ENCODE measurements at places on chromosomes 2 and 18.

DNA sequence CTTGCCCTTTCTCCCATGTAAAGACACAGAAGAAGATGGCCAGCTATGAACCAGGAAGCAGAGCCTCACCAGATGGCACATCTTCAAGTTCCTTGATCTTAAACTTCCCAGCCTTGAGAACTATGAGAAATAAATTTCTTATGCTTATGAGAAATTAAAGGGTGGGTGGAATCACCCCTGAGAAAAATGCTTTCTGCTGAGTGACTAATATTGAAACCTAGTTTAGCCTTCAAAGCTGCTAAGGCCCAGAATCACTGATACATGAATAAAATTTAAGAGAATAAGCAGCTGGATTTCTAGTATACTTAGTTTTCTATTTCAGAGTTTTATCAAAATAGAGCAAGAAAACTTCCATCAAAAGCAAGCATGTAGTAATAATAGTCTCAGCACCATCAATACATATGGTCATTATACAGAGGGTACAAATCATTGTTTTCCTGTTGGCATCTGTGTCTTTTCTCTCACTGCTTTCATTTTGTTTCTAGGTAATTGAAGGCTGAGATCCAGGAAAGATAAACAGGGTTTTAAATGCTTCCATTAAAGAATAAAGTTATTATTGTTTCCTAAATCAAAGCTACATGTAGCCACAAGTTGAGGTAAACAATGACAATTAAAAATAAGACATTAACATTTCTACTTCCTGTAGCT is 53.3 kb upstream of the COL5A2 start:
- no peak for DNase-seq

DNA sequence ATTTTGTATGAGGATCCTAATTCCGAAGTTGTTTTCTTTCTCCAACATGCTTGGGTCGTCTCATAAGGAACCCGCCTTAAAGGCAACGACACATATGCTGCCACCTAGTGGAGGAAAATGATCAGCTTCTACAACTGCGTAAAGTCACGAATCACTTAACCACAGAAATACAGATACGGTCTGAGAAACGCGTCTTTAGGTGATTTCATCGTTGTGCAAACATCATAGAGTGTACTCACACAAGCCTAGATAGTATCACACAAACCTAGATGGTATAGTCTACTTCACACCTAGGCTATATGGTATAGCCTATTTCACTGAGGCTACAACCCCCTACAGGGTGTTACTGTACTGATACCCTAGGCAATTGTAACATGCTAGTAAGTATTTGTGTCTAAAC is 13.1 kb downstream of the GNLY start:
- peak; percentile 50 for DNase-seq

GRCh38 chr2:145555360-145555759 is 1035.4 kb upstream of the ZEB2 start:
- no peak for DNase-seq

DNA sequence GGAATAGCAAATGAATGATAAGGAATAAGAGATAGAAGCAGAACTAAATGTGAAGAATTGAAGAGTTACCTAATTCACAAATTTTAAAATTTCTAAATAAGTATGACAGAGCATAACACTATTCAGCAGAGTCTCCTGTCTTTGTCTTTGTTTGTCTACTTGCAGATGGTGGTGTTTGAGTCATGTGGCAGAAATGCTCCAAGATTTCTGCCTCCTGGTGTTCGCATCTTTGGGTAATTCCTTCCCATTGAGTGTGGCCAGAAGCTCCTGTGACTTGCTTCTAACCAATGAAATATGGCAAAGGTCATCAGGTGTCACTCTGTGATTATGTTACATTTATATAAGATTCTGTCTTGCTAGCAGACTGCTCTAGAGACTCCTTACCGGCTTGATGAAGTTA is 45.6 kb upstream of the GALNT3 start:
- DNase-seq: no peak

GRCh38 chr2:203683932-203684556 is 22.4 kb upstream of the CD28 start:
- DNase-seq: no peak

GRCh38 chr2:73822991-73823390 is 5.8 kb upstream of the STAMBP start:
- DNase-seq: no peak

- no peak for DNase-seq
These were observed 980 bp upstream of the PDE6D start for GRCh38 chr2:231781798-231782726.

GRCh38 chr2:171909266-171909665 is 13.0 kb upstream of the HAT1 start:
- DNase-seq: no peak

DNA sequence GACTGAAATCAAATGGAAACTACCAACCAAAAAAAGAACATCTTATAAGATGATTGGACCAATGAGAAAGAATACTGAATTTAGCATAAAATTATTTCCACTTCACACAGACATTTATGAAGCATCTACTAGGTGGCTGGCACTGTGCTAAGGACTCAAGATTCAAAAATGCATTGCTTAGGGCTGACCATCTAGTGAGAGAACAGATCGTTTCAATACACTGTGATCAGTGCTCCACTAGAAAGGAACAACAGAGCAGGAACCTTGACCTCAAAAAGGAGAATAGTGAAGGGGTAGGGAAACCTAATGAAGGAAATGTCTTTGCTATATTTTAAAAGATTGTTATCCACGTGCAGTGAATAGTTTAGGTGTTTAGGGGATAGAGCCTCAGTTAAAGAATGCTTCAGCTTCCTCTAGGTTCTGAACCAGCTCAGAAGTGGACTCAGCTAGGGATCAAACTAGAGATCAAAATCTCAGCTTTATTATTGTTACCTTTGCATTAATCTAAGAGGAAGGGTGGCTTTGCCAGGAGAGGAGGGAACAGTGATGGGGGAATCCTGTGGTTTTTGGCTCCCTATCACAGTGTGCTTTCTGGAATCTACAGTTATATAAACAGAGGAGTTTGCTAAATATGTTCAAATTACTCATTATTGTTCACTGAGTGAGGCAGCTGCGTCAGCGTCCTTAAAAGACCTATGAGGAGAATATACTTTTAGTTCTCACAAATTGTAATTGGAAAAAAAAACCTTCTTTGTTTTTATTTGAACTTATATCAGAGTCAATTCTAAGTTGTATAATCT is 16.2 kb upstream of the BBS5 start:
- DNase-seq: no peak

GRCh38 chr2:11968521-11968920 is 222.1 kb downstream of the LPIN1 start:
- DNase-seq: no peak

GRCh38 chr2:190119257-190119656 is 56.7 kb upstream of the MSTN start:
- no peak for DNase-seq

DNA sequence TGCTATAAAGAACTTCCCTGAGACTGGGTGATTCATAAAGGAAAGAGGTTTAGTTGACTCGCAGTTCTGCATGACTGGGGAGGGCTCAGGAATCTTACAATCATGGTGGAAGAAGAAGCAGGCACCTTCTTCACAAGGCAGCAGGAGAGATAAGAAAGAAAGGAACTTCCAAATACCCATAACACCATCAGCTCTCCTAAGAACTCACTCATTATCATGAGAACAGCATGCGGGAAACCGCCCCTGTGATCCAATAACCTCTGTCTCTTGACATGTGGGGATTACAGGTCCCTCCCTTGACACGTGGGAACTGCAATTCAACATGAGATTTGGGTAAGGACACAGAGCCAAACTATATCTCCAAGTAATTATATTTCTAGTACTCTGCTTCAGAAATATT is 163.8 kb upstream of the CDH20 start:
- DNase-seq: no peak

- DNase-seq: no peak
These were observed 188.6 kb downstream of the CD226 start for GRCh38 chr18:69759046-69759445.

- DNase-seq: no peak
These were observed 160.0 kb upstream of the GCFC2 start for GRCh38 chr2:75870651-75871137.

DNA sequence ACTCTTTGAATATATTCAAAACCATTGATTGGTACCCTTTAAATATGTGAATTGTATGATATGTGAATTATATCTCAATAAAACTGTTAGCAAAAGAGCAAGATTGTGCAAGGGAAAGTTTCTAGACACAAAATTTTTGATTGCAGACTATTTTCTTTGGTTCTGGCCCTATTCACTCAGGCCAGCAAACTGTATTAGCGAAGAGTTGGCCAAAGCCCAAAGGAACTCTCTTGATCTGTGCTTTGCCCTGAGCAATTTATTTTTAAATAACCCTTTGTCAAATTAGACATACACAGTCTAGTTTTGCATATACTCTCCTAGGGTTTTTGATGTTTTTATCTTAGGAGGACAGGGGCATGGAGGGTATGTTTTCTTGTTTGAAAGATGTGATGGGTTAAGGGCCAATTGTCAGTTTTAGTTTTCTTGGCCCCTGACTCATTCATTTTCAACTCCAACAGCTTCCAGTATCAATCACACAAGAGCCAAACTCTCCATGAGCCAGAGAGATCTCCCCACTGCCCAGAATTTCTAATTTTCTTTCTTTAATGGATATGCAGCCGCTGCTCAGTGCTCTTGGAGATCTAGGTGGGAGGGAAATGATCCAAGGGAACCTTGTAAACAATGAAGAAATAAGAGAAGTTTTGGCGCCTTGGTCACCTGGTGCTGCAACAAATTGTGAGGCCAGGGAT is 231.5 kb downstream of the SRBD1 start:
- DNase-seq: no peak

DNA sequence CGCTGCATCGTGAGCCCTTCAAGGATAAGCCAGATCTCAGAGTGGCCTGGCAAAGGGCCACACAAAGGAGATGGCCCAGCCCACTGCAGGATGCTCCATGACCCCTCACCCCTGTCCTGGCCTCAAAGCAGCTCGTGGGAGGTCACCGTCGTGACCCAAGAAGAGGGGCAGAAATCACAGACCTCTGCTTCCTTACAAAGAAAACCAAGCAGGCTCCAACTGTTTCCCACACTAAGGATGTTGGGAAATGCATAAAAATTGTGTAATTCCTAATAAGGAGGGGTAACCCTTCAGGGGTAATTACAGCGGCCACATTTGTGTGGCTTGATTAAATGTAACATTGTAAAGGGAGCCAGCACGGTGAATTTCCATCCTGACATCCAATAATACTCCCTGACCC is 102.3 kb downstream of the BOD1L2 start:
- no peak for DNase-seq

GRCh38 chr2:98388601-98389250 is 42.5 kb downstream of the CNGA3 start:
- DNase-seq: no peak

DNA sequence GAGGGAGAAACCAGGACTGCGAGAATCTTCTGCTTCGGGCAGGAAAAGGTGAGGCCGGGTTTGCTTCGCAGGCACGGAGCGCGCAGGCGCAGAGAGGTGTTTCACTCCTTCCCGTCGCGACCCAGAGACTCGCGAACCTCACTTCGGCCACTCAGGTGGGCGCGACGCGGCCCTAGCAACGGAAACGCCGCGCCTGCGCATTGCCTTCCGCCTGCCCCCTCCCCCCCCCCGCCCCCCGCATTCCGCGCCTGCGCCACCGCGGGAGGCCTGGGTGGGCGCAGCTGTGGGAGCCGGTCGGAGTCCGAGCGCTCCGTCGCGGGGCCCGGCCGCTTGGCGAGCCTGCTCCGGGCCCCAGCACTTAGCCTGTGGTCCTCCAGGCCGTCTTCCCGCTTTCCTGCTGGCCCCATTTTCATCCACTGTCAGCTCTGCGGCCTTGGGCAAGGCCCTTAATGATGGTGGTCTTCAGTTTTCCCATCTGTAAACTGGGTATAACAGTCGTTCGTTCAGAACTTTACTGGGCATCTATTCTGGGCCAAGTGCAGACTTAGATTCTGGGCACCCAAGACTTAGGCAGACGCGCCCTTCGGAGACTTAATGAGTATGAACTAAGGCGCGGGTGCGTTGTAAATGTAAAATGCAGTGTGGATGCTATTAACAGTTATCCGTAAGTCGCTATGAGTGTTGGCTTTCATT is 62.1 kb upstream of the ACKR3 start:
- DNase-seq: no peak

DNA sequence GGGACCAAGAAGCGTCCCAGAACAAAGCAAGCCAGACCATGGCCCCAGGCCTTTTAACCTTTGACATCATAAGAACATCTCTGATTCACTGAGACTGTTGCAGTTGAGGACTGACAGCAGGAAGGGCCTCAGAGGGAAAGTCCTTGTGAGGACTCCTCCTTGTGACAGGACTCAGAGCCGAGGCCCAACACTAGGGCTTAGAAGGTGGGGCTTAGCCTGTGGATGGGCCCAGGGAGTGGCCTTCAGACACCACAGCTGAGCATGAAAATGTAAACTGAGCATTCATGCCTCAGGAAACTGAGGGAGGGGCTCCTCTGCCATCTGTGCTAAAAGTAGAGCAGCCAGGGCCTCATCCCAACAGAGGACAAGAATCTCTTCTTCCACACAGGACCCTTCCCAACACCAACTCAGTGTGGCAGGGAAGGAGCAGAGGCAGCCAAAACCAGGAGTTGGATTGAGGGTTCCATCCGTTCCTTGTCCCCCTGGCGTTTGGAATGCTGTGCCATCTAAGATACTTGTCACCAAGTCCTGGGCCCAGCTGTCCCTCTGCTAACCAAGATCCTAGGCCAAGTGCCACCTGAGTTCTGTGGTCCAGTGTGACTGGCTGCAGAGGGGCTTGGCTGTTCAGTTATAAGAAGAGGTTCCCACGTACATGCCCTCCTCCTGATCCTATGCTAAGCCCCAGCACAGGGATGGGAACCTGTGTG is 37.5 kb upstream of the CAB39 start:
- no peak for DNase-seq

- DNase-seq: no peak
These were observed 451.1 kb upstream of the NETO1 start for GRCh38 chr18:73318739-73319479.

- DNase-seq: no peak
These were observed 28.6 kb downstream of the TGFA start for GRCh38 chr2:70525032-70525431.

DNA sequence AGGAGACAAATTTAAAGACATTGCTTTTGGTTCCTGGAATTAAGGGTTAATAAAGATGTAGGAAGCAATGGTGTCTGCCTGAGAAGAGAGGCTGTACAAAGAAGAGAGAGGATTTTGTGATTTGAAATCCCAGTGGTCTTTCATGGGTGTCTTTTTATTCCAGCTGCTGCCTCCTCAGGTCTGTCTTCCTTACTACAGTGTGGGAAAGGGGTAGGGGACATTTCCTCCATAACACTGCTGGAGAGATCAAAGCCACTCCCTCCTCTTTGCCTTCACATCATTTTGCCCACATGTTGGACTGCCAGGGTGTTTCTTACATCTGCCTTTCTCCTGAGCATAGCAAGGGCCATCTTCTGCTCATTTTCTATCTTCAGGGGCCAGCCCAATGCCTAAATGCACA is 348.5 kb downstream of the EN1 start:
- no peak for DNase-seq

DNA sequence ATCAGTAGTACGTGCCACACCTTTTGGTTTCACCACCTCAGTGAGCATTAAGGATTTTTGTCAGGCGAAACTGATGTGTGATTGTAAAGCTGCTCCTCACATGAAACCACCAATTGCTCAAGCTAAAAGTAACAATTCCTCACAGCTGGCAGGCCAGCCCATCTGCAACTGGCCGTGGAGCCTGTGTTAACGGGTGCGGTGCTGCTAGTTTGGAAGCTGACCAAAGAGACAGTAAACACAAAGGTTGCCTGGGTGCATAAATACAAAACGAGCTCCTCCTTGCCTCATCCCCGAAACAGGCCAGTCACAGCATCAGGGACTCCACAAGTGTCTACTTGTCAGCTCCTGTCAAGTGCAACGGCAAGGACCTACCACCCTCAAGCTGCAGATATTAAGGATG is 32.0 kb downstream of the LGALSL start:
- no peak for DNase-seq

Measured in GM18507 (cell line).